CD4-positive, alpha-beta T cell treated with Interleukin-15 for 1 hour (primary cell): ENCODE measurements at places on chromosomes 4 and X.

GRCh38 chrX:24168807-24169206 is 19.3 kb downstream of the ZFX start:
- no peak for DNase-seq

DNA sequence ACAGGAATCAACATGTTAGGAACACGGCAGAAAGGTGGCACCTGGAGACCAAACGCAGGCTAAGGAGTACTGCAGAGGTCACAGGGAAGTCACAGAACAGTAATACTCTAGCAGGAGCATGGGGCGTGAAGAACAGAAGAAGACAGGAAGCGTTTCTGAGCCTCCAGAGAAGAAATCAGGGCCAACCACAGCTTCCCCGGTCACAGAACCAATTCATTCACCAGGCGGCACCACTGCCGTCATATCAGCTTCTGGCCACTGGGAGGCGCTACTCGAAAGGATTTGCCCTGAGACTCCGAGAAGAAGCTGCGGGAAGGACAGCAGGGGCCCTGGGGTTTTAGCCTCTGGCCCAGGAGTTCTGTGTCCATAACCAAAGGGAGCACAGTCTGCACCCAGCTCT is 78.0 kb upstream of the DRD5 start:
- peak; percentile 51 for DNase-seq

DNA sequence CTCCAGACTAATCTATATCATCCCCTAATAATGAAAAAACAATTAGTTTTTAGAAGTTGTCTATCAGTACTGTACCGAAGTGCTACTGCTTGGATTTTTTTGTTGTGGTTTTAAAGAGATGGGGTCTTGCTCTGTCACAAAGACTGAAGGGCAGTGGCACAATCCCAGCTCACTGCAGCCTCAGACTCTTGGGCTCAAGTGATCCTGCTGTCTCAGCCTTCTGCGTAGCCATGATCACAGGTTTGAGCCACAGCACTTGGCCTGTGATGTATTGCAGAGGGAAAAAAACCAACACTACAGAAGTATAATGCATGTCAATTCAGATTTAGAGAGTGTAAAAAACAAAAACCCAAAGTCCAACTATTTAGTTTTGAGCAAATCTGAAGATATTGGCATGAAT is 875.0 kb downstream of the ADGRL3 start:
- no peak for DNase-seq

DNA sequence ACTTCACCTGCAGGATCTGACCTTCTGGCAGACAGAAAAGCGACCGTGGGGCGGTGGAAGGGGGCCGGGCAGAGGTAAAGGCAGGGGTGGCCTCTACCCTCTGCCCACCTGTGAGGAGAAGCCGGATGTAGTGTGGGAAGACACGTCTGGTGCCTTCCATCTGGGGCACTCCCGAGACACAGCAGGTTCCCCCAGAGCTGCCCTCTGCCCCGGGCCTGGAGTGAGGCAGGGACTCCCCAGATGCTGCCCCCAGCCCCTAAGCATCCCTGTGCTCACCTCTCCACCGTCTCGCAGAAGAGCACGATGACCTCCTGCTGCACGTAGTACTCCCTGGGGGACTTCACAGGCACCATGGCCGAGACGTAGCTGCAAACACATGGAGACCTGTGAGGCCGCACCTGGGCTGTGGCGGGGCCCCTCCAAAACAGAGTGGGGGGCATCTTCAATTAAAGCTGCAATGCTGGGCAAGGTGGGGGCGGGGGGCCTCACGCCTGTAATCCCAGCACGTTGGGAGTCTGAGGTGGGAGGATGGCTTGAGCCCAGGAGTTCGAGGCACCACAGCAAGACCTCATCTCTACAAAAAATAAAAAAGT is 75.3 kb upstream of the MXD4 start:
- no peak for DNase-seq

DNA sequence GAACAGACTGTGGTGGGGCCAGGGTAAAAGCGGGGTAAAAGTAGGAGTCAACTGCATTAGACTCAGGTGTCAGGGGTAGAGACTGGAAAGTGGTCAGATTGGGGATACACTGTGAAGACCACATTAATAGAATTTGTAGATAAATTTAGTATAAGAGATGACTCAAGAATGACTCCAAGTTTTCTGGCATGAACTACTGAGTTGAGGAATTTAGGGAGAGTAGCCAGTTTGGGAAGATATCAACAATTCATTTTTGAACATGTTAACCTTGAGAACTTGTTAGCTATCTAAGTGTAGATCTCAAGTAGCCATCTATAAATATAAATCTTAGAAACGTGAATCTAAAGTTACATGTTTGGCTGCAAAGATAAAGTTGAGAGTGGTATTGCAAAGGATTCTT is 206.9 kb upstream of the HCCS start:
- no peak for DNase-seq

DNA sequence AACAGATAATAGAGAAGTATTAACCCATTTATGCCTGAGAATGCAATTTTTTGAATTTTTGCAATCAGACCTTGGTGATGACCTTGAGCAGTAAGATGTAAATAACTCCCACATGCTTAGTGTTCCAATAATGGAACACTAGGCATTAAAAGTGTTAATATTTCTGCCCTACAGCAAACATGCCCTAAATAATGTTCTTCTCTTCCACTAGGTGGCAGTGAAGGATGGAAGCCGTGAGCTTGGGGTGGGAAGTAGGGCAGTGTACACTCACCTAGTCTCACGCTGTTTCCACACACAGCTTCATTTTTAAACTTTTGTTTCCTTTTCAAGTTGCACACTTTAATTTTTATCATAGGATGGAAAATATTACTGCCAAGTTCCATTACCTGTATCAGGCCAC is 613.1 kb upstream of the HS3ST1 start:
- no peak for DNase-seq

GRCh38 chr4:185384930-185385331 is 10.8 kb downstream of the LRP2BP start:
- DNase-seq: no peak

- DNase-seq: no peak
Measured at GRCh38 chr4:98341309-98341708, 80.1 kb downstream of the RAP1GDS1 start.

DNA sequence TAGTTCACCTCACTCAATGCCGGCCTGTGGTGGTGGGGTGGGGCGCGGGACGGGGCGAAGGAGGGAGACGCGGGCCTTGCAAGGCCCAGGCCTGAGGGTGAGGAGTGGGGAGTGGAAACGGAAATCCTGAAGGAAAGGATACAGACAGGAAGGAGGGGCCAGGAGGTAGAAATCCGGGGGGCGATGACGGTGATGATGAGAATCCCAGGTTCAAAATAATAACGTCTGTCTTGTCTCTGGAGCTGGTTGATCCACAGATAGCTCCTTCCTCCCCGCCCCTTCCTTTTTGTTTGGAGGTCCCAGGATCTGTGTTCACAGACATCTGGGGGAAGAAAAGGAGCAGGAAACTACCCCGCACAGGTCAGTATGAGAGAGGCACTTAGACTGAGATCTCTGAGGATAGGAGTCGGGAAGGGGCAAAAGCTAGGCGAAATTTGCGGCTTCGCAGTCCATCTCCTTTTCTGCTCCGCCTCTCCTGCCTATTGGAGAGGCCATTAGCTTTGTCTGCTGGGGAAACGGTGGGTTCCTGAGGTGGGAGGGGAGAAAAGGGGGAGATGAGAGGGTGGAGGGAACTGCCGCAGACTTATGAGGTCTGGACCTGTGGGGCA is 746 bp downstream of the TCEAL7 start:
- DNase-seq: no peak

- DNase-seq: no peak
Measured at GRCh38 chr4:101958547-101958946, 168.0 kb downstream of the BANK1 start.

GRCh38 chr4:166309286-166309685 is 436.2 kb downstream of the TLL1 start:
- no peak for DNase-seq

GRCh38 chr4:177427192-177427591 is 15.0 kb downstream of the AGA start:
- DNase-seq: no peak

DNA sequence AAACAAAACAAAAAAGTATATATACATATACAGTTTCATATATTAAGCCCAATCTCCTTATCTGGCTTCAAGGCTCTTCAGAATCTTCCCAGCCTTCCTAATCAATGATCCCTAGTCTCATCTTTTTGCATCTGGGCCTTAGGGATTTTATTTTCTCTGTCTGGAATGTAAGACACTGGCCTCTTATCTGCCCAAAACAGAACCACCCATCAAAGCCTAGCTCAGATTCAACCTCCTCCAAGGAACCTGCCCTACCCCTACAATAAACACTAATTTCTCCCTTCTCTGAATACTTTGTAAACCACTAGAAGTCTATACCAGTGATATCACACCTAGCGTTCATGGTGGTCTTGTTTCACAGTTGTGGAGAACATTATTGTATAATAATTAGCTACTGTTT is 23.2 kb upstream of the GAB1 start:
- DNase-seq: no peak

DNA sequence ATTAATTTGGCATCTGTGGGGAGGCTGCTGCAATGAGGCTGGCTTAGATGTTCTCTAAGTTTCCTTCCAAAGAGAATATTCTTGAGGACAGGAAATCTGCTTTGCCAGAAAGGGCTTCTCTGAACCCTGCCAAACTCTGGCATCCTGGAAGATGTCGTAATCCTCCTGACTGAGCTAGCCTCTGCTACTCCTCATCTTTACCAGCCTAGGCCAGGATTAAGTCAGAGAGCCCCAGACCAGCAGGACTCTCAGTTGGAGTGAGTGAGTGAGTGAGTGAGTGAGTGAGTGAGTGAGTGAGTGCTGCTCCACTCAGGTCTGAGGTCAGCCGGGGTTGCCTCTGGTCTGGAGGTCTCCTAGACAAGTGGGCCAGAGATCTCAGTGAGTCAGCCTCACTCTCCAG is 104.9 kb upstream of the SOD3 start:
- DNase-seq: no peak

DNA sequence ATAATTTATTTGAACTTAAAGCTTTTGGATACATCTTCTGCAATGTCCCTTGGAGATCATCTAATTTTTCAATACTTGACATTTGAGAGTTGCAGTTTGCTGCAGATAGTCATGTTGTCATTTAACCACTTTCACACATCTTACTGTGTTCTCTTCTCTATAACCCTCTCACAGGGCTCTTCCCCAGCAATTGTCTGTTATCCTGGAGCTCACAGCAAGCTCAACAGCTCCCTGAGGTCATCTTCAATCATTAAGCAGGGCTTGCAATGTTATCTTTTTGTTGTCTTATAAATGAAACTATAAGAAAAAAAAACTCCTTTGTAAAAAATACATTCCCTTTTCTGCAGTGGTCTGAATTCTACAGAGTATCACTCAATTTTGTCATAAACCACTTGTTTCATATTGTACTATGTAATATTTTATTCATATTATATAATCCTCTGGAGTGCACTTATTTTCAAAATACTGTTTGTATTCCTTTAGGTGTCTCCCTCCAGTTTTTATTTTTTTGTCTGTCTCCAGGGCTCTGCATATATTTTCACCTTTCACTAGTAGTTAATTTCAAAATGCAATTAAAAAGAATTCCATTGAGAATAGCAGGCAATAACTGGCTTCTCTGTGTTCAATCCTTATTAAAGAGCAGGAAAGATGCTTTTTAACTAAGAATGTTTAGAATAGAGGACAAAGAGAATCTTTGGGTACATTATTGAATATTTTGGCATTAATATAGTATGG is 106.3 kb upstream of the ARSJ start:
- no peak for DNase-seq

DNA sequence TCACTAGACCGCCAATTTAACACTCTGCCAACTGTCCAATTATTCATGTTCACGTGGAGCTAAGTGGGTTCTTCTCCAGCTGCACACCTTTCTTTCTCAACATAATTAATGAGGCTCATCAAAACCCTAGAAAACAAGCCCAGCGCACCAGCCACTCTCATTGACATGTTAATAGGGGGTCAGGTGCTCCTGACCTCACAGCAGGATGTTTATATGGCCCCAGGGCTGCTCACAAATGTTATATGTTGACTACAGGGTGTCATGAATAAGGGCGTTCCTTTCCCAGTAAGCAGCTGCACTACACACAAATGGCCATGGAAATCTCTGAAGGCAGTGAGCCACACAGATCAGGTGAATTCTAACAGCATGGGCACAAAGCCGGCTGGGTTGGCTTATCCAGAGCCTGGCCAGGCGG is 209.8 kb downstream of the MGST2 start:
- DNase-seq: no peak

GRCh38 chr4:6811165-6811564 is 28.6 kb downstream of the KIAA0232 start:
- no peak for DNase-seq

DNA sequence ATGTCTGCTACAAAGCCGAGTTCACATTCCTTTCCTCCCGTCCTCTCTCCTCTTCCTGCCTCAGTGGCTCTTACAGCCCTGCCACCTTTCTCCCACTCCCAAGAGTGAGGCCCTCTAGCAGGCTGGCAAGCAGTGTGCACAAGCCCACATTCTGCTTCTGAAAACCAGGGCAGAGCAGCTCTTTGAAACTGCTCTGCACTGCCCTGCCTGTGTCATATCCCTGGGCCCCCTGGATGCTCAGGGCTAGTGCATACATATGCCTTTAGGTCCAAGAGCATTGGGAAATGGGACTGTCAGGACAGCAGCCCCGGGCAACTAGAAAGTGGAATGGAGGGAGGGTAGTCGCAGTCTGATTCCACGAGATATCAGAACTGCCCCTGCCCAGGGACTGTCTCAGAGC is 42.4 kb downstream of the CNGA2 start:
- DNase-seq: no peak

- DNase-seq: no peak
Measured at GRCh38 chrX:93985344-93986307, 311.6 kb downstream of the FAM133A start.

- no peak for DNase-seq
Measured at GRCh38 chr4:88583631-88584470, 8.4 kb upstream of the HERC3 start.

DNA sequence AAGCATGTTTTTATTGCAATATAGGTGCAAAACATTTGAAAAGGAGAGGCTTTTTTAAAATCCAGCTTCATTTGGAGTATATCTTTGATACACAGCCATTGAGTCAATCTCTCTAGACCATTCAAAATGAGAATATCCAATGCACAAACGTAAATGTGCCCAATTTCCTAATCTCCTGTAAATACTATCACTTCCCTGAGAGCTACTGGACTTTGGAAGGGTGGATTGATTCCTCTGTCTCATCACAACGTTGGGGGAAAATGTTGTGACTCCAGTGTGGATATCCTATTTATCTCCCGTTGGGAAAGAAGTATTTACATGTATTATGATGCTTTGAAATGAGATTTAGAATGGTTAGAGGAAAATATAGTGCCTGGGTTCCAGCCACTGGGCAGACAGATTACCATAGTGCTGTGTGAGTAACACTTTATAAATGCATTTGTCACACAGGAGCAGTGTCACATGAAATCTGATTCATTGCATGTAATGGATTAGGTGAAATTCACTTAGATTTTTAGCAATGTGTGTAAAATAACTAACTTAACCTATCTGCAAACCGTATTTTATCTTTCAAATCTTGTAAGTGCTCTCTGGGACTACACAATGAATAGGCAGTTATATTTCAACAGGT is 64.4 kb upstream of the VCX3A start:
- DNase-seq: no peak
